Activated naive CD4-positive, alpha-beta T cell treated with anti-CD3 and anti-CD28 coated beads, Interleukin-2, amount 10 ng/mL, durations not matched to agents 7 days and 5 days (primary cell): ENCODE measurements at places on chromosomes 13 and 19.
A peak's percentile ranks its signal among the peaks of the same experiment; 100 is the strongest.

GRCh38 chr19:53394522-53394973 lies 401 bp upstream of the ZNF765 start:
- peaks cover 28% of the 10 kb centered on the region for H3K4me1 ChIP-seq

DNA sequence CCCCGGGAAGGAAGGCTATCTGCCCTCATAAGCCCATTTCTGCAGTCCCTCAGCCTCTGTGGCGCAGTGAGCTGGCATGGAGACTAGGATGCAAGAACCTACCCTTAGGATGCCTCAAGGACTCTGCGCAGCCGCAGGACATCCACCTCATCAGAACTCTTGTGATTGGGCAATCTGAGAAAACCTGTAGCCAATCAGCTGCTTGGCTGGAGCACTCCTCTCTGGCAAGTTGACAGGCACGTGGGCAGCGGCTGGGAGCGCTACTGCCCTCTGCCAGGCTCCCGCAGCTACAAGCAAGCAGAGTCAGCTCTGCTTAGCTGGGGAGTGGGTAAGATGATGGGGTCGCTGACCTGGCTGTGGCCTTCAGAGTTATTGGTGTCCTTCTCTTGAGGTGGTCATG lies 1.5 kb upstream of the ECSIT start:
- H3K27ac ChIP-seq, result no peak overlapping the region
- H3K27me3 ChIP-seq, result peaks cover 14% of the 10 kb centered on the region
- no peaks in the 10 kb centered on the region for H3K36me3 ChIP-seq
- no peak overlapping the region for H3K4me3 ChIP-seq
- DNase-seq, result peak; percentile 58

DNA sequence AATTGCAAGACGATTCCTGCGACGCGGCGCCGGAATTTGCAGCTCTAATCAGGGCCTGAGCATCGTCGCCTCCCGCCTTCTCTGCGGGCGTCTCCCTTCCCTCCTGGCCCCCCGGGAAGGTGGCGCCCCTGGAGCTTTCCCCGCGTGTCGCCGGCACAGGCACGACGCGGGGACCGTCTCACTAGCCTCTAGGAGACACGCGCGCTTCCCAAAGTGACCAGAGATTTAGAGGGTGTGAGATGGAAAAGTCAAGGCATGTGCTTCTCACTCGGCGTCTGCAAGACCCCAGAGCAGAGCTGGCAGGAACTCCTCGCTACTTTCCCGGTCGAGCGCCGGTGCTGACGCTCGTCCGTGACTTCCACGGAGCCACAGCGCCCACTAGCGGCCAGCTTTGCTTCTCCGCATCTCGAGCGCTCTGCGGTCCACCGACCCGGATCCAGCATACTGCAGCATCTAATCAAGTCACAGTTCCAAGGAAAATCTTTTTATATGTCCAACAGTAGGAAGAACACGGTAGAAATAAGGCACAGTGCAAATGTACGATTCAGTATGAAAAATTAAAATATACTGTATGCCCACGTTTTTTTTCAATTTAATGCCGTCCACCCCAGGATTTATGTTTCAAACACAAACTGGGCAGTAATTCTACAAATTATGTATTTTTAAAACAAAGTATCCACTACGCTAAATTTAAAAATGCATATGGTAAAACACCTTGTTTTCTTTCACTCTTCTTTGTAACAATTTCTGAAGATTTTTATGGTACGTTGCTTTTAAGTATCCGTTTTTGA lies 977 bp upstream of the EFNB2 start:
- peak overlapping the region; percentile 68 for H3K27ac ChIP-seq
- peaks cover 18% of the 10 kb centered on the region for H3K4me1 ChIP-seq
- peak; percentile 88 for DNase-seq
- H3K4me3 ChIP-seq, result peak overlapping the region; percentile 87
- H3K27me3 ChIP-seq, result peaks cover 42% of the 10 kb centered on the region

- H3K36me3 ChIP-seq, result no peaks in the 10 kb centered on the region
- H3K27me3 ChIP-seq, result peaks cover 5% of the 10 kb centered on the region
- H3K4me3 ChIP-seq, result no peak overlapping the region
- H3K4me1 ChIP-seq, result peaks cover 15% of the 10 kb centered on the region
- no peak for DNase-seq
Observed at GRCh38 chr13:32940601-32941000, 75.6 kb upstream of the KL start.

DNA sequence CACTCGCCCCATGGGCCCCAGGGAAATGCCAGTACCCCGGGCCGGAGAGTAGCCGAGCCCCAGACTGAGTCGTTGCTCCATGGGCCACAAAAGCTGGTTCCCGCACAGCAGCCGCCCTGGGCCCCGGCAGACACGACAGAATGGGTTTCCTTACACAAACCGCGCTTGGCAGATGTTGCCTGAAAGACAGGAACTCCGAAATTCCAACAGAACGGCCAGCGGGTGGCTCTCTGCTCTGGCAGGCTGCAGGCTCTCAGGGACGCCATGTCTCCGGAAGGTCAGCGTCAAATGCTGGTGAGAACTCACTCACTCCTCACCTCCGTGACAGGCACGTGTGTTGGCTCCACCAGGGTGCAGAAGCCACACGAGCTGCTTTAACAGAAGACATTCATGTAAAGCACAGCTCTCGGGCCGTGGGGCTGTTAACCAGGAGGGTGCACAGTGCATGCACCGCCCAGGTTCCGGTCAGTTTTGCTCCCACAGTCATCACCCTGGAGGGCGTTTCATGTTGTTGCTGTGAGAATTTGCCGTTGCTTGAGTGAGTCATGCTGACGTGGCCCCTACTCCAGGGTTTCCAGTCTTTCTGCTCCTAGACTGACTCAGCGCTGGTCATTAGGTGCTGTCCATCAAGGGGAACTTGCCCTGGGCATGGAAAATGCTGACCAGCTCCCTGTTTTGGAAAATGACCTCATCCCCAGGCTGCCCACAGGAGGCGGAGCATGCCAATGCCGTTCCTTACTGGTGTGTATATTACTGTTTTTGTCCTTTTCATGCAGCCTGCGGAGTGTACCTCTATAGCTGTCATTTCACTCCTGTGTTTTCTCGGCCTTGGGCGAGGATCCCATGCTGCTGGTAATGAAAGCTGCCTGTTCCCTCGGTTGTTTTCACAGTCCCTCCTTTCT lies 44.8 kb downstream of the ANKRD10 start:
- H3K4me3 ChIP-seq, result no peak overlapping the region
- no peaks in the 10 kb centered on the region for H3K36me3 ChIP-seq
- DNase-seq, result no peak
- peaks cover 53% of the 10 kb centered on the region for H3K27me3 ChIP-seq
- H3K4me1 ChIP-seq, result peaks cover 6% of the 10 kb centered on the region
